KG1 (cell line): ENCODE measurements at places on chromosomes 1 and 21.

GRCh38 chr1:19785660-19786059 lies 14.1 kb downstream of the TMCO4 start:
- no peak for DNase-seq

DNA sequence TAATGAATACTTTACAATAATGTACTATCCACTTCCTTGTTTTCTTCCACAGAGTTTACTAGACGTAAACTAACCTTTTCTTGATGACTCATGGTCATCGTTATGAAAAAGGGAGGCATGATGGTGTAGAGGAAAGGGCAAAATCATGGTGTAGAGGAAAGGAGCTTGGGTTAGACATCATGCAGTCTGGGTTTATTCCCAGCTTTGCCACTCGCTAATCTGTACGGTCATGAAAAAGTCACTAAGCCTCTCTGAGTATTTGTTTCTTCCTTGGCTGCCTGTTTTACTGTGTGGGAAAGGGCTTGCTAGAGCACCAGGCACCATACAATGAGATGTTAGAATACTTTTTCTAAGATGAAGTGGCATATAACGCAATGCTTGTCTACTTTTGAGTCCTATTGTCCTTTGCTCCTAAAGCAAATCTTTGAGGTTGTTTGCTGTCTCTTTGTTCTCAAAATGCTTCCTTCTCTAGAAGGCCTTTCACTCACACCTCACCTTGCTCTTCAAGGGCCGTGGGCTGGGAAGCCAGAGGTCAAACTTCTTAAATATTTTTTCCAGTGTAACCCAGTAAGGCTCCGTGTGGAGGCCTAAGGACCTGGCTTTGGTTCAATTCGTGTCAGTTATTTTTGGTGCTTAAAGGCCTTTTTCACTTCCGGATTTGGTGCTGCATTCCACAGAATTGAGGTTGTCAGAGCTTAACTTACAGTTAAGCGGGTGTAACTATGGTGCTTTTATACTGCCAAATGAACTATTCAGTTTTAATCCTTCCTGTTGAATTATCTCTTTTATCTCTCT lies 9.9 kb upstream of the ETV3 start:
- DNase-seq = no peak

DNA sequence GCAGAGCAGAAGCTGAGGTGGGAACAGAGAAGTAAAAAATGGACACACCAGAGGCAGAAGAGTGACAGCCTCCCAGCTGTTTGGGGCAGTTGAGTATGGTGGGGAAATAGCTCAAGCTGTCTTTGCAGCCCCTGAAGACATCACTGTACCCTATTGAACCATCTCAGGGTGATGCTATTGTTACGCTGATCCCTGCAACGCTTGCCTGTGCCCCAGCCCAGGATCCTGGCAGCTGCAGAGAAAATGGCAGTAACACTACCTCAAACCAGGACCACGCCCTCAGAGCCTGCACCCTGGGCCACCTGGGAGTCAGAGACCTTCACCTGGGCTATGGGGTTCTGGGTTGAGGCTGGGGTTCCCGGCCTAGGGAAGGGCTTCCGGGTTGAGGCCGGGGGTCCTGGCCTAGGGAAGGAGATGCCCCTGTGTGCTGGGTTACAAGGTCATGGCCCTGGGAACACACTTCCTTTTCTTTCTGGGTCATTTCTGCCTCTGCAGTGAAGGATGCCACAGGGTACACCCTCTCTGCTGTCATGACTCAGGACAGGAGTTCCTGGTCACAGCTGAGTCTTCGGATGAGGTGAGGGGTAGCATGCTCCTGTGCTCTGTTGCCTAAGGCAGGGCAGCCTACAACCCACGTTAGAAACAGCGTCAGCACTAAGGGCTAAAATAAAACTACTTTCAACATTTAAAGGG lies 11.6 kb downstream of the BSND start:
- DNase-seq = no peak

GRCh38 chr1:204706838-204707509 lies 21.4 kb upstream of the LRRN2 start:
- no peak for DNase-seq

GRCh38 chr1:50422675-50422945 lies 633 bp downstream of the DMRTA2 start:
- DNase-seq = no peak

- no peak for DNase-seq
These were observed 260.8 kb downstream of the GPATCH2 start for GRCh38 chr1:217369996-217370551.

DNA sequence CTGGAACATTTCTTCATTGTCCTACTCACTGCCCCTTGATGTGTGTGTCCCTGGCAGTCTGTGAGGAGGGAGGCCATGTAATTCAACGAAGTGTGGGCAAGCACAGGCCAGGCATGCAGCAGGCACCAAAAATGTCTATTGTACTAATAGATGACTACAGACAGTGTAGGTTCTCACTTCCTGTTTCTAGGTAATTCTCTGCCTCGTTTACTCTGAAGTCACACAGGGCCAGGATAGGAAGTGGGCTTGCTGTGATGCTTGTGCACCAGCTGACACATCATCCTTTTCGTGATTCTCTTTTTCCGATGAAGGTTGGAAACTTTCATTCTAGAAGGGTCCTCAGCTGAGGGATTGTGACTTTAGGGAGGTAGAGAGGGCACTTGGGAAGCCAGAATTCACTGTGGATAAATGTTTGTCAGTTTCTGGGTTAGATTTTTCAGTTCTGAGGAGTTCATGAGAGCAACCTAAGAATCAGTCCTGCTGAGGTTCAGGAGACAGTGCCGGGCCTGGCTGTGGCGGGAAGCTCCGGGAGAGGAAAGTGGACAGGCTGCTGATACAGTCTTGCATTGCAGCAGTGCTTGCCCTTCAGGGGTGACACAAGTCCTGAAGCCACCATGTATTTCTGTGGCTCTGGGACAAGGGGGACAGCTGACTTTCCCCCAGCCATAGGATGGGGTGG lies 4.3 kb upstream of the CSF1 start:
- no peak for DNase-seq

DNA sequence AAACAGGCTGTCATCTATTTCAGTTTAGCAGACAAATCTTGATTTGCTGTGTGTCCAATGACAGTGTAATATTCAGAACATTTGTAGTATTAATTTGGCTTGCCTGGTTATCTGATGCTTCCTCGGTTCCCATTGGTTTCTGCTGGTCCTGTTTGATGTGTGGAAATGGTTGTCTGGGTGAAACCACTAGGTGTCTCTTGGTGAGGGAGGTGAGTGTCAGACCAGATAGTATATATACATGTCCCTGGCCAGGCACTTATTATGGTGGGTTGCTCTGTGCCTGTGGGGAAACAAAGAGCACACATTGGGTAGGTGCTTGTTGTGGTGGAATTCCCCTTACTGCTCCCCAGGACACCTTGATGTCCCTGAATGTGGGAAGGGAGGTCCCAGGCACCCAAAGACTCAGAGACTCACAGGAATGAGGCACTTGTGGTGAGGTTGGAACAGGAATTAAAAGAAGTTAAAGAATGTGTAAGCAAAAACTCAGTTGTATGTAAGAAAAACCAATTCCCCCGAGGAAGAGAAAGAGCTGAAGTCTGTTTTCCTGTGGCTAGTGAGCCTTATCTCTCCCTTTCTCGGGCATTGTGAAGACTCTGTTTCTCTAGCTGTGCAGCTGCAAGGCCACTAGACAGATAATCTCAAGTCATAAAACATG lies 1519.1 kb downstream of the BRINP3 start:
- DNase-seq = no peak

GRCh38 chr1:168263130-168263529 lies 17.5 kb upstream of the TBX19 start:
- no peak for DNase-seq

- no peak for DNase-seq
These were observed 23.8 kb downstream of the PMVK start for GRCh38 chr1:154912755-154913154.

- no peak for DNase-seq
These were observed 42.9 kb upstream of the CITED4 start for GRCh38 chr1:40905061-40905460.

DNA sequence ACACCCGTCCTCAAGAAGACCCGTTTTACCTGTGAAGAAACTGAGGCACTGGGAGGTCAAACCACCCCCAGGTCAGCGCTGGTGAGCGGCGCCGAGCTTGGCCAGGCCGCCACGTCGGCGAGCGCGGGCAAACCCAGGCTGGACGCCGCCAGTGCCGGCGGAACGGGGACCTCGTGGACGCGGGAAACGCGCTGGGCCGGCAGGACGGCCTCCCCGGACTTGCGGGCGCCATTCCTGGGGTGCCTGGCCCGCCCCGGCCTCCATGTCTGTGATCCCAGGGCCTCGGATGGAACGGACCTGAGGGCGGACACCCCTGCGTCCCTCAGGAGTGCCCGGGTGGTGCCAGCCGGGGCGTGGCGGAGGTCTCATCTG lies 764 bp upstream of the SUMO3 start:
- no peak for DNase-seq

- no peak for DNase-seq
These were observed 67.6 kb upstream of the ABCG1 start for GRCh38 chr21:42151148-42151947.

DNA sequence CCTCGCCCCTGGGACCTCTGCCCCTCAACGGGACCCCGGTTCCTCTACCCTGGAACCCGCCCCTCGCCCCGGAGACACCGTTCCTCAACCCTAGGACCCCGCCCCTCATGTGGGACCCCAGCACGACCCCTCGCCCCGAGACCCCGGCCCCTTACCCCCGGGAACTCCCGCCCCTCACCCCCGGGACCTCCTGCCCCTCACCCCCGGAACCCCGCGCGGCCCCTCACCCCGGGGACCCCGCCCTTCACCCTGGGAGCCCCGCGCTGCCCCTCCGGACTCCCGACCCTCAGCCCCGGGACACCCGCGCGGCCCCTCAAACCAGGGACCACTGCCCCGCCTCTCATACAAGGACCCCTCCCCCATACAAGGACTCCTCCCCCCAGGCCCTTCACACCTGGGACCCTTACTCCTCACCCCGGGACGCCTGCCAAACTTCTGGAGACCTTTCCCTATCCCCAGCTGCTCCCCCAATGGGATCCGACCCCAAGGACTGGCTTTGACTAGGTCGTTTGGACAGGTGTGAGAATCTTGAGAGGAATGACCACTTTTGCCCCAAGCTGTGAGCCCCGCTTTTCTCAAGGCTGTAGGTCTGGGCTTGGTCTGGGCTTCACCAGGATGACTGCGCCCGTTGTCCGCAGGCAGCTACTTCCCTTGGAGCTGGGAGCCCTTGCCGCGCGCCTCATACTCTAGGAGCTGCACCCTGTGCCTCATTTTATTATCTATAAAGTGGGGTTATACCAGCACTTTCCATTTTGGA lies 843 bp downstream of the DIP2A start:
- DNase-seq = no peak

DNA sequence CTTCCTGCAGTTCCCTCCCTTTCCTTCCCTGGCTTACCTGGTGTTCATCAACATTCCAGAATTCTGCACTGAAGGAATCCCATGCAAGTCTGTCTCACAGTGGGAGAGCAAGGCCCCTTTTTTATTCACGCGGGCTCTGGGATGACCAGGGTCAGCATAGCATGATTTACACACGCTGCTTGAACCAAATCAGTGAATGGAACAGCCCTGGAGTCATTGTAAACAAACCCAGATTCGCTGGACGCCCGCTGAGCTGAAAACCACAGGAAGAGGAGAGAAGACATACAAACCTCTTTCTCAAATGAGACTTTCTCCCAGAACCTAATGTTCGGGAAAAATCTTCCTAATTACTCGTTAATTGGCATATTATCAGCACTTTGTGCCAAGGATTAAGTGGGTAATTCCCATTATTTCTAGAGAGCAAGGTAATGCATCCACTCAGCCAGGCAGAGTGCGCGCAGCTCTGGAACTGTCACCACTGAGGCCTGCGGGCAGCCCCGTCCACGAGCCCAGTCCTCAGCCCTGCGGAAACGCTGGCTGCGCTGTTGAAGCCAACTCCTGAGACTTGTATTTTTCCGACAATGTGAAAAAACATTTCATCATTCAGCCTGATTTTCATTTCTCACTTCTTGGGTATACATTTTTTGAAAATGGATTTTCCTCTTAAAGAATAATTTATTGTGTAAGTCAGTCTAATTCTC lies 140.0 kb downstream of the ETS2 start:
- DNase-seq = no peak

DNA sequence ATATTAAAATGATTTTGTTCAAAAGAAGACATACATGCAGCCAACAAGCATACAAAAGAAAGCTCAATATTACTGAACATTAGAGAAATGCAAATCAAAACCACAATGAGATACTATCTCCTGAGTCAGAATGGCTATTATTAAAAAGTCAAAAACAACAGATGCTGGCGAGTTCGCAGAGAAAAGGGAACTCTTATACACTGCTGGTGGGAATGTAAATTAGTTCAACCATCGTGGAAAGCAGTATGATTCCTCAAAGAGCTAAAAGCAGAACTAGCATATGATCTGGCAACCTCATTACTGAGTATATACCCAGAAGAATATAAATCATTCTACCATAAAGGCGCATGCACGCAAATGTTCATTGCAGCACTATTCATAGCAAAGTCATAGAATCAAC lies 126.0 kb upstream of the HMCN1 start:
- DNase-seq = no peak

GRCh38 chr1:151494741-151495281 lies 16.4 kb upstream of the CGN start:
- no peak for DNase-seq

- no peak for DNase-seq
These were observed 112.5 kb downstream of the USH2A start for GRCh38 chr1:216310776-216311175.

GRCh38 chr1:80565406-80565805 lies 1235.3 kb upstream of the ADGRL2 start:
- DNase-seq = no peak

- DNase-seq = no peak
These were observed 2.1 kb downstream of the POU3F1 start for GRCh38 chr1:38044221-38045215.

GRCh38 chr1:109837852-109838570 lies 72.6 kb upstream of the CSF1 start:
- DNase-seq = no peak

DNA sequence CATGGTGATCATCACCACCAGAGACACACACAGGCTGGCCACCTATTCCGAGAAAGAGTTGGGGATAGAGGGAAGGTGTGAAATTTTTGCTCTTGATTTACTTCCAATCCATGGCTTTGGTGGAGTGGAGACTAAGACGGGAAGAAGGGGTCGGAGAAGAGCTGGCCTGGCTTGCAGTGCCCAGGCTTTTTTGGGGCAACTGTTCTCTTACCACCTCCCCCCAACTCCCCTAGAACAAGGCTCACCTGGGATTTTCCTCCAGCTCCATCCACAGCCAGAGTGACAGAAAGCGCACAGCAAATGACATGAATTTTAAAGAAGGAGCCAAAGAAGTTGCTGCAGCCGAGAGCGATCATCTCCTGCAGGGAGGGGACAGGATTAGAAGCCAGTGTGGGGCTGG lies 16.0 kb downstream of the SLC26A9 start:
- DNase-seq = no peak

GRCh38 chr1:93501399-93501798 lies 53.5 kb downstream of the FNBP1L start:
- no peak for DNase-seq

GRCh38 chr1:160419838-160420169 lies 19.4 kb downstream of the VANGL2 start:
- DNase-seq = no peak

DNA sequence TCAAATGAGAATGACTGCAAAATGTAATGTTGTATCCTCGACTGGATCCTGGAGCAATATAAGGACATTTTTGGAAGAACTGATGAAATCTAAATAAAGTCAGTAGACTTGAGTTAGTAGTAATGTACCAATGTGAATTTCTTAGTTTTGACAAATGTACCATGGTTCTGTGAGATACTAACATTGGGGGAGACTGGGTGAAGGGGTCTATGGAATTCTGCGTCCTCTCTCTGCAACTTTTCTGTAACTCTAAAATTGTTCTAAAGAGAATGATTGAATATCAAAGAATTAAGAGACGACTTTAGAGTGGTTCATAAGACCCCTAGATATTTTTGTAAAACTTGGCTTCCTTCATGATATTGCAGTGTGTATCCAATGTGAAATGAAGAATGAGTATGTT lies 59.2 kb upstream of the KAZN start:
- no peak for DNase-seq
